BJ (cell line): ENCODE measurements at places on chromosomes 3 and 15.

- DNase-seq, result no peak
These were observed 89.0 kb downstream of the NFKBIZ start for GRCh38 chr3:101938262-101938847.

DNA sequence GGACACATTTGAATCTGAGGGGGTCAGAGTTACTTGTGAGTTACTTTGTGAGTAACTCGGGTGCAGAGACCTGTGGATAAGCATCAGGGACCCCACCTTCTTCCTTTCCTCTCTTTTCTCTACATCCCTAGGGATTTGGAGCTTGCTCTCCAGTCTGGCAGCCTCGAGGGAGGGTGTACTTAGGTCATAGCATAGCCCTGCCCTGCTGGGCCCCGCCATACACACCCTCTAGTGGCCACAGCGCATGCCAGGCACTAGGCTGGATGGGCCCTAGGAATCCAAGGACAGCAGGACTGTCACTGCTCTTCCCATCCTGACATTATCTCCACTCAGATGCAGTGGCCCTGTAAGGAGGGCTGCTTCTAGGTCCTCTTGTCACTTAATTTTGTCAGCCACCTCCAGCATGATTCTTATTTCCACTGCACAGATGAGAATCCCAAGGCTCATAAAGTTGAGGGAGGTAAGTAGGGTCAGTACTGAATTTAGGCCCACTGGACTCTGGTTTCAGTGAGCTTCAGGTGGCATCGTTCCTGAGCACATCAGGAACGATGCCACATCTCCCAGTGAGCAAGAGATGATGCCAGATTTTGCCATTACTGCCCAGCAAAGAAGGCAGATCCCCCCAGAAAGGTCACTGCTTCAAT lies 3.6 kb upstream of the SMAD6 start:
- no peak for DNase-seq

DNA sequence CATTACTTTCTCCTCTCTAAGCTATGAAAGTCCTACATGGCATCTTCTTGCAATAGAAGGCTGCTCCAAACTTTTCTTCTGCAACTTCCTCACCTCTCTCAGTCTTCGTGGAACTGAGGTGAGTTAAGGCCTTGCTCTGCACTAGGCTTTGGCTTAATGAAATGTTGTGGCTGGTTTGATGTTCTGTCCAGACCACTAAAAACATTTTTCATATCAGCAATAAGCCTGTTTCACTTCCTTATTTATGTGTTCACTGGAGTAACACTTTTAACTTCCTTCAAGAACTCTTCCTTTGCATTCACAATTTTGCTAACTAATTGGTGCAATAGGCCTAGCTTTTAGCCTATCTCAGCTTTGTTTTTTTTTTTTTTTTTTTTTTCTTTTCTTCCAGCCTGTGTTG lies 335.3 kb upstream of the NECTIN3 start:
- no peak for DNase-seq

- no peak for DNase-seq
These were observed 21.8 kb upstream of the BDH1 start for GRCh38 chr3:197577366-197578074.

- DNase-seq, result no peak
These were observed 2.5 kb downstream of the HACD2 start for GRCh38 chr3:123582315-123582714.

DNA sequence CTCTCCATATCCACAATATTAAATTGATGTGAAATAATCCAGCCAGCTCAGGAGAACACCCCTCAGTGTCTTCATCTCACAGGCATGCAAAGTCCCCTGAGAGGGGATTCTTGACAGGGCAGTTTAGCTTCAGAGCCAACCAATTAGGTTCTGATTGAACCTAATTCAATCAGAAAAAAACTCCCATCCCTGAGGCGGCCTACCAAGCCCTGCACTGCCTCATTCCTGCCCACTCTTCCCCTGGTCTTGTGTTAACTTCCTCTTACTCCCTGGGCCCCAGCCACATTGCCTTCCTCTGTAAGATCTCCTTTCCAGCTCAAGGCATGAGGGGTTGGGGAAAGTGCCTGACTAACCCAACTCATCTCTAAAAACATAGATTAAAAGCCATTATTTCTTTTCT lies 46.1 kb downstream of the FRMD4B start:
- no peak for DNase-seq

GRCh38 chr3:71694358-71694999 lies 30.7 kb downstream of the EIF4E3 start:
- DNase-seq, result no peak

DNA sequence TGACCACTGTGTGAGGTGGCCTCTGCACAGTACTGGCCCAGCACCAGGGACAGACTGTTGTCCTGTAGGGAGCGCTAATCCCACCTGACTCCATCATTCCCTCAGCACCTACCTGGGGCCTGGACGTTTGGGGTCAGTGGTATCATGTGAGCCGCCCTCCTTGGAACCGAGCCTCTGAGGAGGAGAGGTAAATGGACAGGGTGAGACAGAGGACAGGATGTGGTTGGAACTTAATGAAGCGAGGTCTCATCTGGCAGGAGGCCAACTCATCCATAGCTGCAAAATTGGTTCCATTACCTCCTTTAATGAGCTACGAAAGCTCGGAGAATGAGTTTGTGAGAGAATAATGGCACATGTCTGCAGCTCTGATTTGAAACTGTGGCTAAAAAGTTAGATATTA lies 13.9 kb downstream of the MAPKAPK3 start:
- no peak for DNase-seq

DNA sequence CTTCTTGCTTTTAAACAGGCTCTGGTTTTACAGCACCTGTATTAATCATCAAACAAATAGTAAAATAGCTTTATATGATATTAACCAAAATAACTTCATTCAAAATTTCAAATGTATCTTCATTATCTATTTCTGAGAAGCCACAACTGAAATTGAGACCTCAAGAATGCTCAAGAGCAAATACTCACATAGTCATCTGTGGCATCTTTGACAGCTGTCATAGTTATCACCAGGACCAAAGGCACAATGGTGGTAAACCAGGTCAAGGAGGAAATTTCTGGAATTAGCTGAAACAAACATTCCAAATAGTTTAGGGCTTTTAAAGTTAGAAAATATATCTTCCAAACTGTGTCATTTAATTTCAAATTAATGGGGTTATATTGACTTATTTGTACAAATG lies 74.6 kb downstream of the ATP8B4 start:
- no peak for DNase-seq

GRCh38 chr3:135982404-135982761 lies 16.9 kb downstream of the PPP2R3A start:
- no peak for DNase-seq

- DNase-seq, result peak; percentile 47
These were observed 37.1 kb downstream of the CPA3 start for GRCh38 chr3:148901987-148902791.

DNA sequence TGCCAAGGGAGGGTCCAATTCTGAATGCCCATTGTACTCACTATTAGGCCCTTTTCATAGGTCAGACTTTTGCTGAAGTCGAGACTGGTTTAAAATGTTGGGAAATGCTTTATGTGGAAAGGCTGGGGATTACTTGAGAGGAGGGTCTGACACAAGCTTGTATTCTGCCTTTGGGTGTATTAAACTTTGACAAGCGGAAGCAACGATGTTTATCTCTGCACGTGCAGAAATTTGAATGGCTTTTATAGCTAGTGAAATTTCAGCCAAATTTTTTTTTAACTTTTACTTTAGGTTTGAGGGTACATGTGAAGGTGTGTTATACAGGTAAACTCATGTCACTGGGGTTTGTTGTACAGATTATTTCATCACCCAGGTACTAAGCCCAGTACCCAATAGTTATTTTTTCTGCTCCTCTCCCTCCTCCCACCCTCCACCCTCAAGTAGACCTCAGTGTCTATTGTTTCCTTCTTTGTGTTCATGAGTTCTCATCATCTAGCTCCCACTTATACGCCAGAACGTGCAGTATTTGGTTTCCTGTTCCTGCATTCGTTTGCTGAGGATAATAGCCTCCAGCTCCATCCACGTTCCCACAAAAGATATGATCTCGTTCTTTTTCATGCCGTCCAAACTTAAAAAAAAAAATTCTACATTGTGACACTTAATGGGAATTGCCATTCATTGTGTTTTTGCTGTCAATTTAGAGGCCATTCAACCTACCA lies 223.0 kb upstream of the BHLHE40 start:
- DNase-seq, result no peak

GRCh38 chr3:190339130-190339529 lies 16.9 kb upstream of the CLDN1 start:
- DNase-seq, result no peak

DNA sequence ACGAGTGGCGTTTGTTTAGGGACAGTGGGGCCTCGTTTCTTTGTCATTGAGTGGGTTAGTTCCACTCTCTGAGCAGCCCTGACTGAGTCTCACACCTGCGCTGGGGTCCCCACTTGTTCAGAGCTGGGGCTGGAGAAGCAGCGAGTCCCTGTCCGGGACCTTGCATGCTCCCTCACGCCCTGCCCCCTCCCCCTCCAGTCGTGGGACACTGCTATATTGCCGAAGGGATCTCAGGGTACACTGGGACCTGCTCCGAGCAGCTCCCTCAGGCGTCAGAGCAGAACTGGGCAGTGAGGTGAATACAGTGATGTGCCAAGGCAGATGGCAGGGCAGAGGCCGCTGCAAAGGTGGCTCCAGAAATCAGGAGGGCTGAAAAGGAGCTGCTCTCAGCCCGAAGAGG lies 59.9 kb upstream of the KLF13 start:
- DNase-seq, result no peak

GRCh38 chr15:101044625-101045235 lies 125.6 kb downstream of the LRRK1 start:
- no peak for DNase-seq

- no peak for DNase-seq
These were observed 46.0 kb downstream of the RHCG start for GRCh38 chr15:89450076-89451006.

DNA sequence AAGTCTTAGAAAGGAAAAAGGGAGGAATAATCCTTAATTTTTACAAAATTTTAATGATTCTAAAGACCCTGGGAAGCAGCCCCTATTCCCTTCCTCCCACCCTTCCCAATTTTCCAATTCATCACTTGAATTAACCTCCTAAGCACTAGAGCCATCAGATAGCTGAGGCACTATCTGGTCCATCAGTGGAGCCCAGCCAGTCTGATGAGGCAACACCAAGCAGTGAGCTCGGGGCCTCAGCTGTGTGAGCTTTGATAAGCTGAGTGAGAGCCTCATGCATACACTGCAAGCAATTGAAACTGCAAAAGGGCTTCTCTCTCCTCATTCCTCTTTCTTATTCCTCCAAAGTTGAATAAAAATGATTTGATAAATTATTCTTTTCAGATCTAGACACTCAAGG lies 31.9 kb downstream of the TUSC7 start:
- DNase-seq, result no peak

DNA sequence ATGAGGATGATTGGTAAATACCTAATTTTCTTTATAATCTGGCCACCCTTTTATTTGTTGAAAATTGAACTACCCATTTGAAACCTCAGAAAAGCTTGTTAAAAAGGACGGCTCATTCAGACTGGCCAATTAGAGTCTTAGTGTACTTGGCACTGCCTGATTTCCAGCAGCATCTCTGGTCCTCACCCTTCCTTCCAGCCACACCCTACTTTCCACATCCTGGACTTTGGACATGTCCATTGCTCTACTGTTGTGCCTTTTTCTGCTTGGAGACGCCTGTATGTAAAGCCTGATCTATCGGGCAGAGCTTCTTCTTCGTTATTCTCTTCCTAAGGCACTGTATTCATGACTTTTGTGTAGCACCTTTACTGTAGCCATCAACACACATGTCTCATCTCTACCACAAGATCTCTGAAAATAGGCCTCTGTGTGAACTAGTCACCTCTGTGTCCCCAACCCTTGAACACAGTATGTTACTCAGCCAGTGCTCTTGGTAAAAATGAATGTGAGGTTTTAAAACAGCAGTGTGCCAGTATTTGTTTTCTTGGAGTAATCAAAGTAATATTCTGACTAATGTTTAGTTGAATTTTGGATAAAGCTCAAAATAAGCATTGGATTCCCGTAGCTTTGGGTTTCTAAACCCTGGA lies 6.8 kb downstream of the RBM5 start:
- DNase-seq, result no peak

GRCh38 chr3:3778641-3779270 lies 20.5 kb upstream of the LRRN1 start:
- DNase-seq, result no peak

DNA sequence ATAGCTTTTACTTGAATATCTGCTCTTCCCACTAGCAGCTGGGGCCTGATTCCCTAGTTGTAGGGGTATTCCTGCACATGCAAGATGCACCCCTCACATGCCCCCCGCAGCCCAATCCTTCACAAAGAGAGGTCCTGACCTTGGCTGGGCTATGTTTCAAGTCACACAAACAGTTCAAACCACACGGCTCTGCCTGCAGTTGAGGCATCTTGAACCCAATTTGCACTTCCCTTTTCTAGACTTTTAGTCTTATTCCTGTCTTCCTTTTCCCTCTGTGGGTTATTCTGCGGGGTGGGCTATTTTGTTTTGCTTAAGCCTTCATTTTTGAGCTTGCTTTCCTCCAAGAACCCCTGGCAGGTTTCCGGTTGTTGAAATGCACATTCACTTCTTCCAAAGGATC lies 13.3 kb upstream of the CCR1 start:
- DNase-seq, result no peak

GRCh38 chr15:52382647-52383046 lies 87.0 kb upstream of the MYO5C start:
- DNase-seq, result no peak

- DNase-seq, result no peak
These were observed 675.4 kb upstream of the SGO1 start for GRCh38 chr3:20861454-20861853.

GRCh38 chr15:49238342-49238741 lies 68.3 kb downstream of the GALK2 start:
- DNase-seq, result no peak

- DNase-seq, result no peak
These were observed 131.1 kb downstream of the XXYLT1 start for GRCh38 chr3:195139876-195140240.

GRCh38 chr3:169953462-169954141 lies 13.0 kb upstream of the SEC62 start:
- no peak for DNase-seq

DNA sequence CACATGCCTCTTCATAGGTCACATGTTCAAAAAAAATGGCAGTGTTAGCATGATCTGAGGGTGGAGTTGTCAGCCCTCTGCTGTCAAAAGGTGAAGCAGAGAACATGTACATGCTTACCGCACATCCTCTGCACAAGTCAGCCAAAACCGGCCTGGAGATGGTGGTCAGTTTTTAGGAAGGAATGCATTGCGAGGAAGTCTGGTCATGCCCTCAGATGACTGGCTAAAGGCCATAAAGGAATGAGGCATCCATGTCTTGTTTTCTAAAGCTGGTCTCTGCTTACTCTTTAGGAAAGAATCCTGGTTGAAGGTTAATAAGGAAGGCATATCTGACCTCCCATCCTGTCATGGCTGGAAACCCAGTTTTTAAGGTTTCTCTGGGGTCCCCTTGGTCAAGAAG lies 292.0 kb upstream of the CCDC54 start:
- DNase-seq, result no peak
